ENCODE measurements at places on chromosomes 1 and 21. TPM values are rescaled to one million over a fixed set of nuclear protein-coding genes. Genes with fewer than 3 reads are reported as not detected.

GRCh38 chr1:14815175-14815877, 216.8 kb downstream of the KAZN start:
- DNase-seq: no peak

DNA sequence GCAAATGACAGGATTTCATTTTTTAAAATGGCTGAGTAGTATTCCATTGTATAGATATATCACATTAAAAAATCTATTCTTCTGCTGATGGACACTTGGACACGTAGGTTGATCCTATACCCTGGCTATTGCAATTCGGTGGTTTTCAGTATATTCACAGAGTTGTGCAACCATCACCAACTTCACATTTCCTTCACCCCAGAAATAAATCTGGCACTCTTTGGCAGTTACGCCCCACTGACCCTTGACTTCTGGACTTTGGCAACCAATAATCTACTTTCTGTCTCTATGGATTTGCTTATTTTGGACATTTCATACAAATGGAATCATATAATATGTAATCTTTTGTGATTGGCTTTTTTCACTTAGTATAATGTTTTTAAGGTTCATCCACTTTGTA, 35.9 kb downstream of the MAP3K7CL start:
- no peak for DNase-seq

DNA sequence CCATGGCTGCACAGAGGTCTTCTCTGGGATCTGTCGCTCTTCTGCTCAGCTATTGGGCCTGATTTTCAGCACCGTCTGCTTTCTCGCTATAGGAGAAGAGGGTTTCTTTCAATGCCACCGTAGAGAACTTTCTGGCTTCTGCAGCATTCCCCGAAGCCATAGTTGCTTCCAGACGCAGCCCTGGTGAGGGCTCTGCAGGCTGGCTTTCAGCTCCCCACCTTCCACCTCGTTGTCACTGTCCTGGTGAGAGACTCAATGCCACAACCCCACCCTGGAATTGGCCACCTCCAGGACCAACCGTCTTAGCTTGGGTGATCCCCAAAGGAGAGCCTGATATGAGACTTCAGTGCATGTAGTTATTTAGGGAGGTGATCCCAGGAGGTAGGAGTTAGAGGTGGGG, 12.0 kb upstream of the PRKCZ start:
- DNase-seq: no peak

DNA sequence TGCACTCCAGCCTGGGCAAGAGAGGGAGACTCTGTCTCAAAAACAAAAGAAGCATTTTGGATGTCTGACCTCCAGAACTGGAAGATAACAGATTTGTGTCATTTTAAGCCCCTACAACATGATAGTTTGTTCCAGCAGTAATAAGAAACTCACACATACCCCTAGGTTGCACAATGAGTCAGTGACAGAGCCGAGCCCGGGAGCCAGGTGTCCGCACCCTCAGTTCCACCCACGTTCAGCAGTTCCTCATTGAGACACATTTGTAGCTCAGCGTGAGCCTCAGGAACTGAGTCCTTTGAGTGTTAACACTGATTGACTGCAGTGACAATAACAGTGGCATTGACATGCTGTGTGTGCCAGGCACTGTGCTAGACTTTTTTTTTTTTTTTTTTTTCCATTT, 19.8 kb downstream of the LRRC38 start:
- no peak for DNase-seq

- DNase-seq: no peak
These were observed 31.6 kb downstream of the RGS5 start for GRCh38 chr1:163170975-163171676.

The SPATA21 gene
- not detected for polyA plus RNA-seq
